ENCODE measurements at places on chromosomes 13 and 19.
A peak's percentile ranks its signal among the peaks of the same experiment; 100 is the strongest.

DNA sequence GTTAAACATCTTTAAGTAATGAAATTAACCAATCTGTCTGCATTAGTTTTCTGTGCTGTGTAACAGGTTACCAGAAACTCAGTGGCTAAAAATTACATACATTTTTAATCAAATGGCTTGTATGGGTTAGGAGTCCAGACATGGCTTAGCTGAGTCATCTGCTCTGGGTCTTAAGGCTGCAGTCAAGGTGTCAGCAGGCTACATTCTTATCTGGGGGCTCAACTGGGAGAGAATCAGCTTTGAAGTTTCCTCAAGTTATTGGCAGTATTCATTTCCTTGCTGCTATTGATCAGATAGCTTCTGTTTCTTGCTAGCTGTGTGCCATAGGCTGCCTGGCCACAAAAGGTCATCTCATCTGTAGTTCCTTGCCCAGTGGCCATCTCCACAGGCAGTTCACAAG is 1163.0 kb downstream of the DIAPH3 start:
- no peaks in the 10 kb centered on the region for H3K36me3 ChIP-seq
- H3K4me1 ChIP-seq: no peaks in the 10 kb centered on the region
- no peak overlapping the region for H3K27ac ChIP-seq
- no peak overlapping the region for H3K4me3 ChIP-seq
- no peaks in the 10 kb centered on the region for H3K27me3 ChIP-seq
- DNase-seq: no peak

DNA sequence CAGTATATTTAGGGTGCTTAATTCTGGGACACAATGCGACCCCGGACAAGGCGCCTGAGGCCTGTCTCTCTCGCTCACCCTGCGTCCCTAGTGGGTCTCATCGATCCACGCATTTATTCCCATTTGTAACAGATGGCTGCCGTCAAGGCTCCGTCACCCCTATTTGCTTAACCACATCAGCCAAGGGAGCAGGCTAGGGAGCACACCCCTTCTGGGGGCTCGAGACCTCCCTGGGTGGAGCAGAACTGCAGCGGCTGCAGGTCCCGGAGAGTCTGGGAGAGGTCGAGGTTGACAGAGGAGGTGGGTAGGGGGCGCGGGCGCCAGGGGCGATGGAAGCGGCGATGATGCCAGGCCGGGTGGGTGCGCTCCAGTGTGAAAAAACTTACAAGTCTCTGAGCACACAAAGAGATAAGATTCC is 507 bp downstream of the ALG5 start:
- peaks cover 4% of the 10 kb centered on the region for H3K4me1 ChIP-seq
- H3K27ac ChIP-seq: no peak overlapping the region
- no peak for DNase-seq
- H3K36me3 ChIP-seq: peaks cover 49% of the 10 kb centered on the region

DNA sequence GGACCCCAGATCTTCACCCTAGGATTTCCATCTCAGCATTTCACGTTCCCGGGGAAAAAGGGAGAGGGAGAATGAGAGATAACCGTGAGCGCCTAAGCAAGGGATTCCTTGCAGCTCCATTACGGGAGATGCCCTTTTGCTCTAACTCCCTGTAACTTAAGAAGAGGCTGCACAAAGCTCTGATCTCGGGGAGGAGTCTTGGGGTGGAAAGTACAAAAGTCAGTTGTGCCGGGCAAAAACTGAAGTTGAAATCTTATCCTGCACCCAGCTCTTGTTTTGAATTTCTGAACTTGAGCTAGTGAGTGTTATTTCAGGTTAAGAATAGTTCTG is 256.4 kb upstream of the SOX21 start:
- peak overlapping the region; percentile 98 for H3K27ac ChIP-seq
- H3K27me3 ChIP-seq: no peaks in the 10 kb centered on the region
- no peaks in the 10 kb centered on the region for H3K36me3 ChIP-seq
- DNase-seq: peak; percentile 53

GRCh38 chr13:27044837-27045570 is 126.6 kb downstream of the USP12 start:
- peaks cover under 1% of the 10 kb centered on the region for H3K36me3 ChIP-seq
- H3K4me1 ChIP-seq: peaks cover 4% of the 10 kb centered on the region
- no peak overlapping the region for H3K27ac ChIP-seq
- no peak overlapping the region for H3K4me3 ChIP-seq

DNA sequence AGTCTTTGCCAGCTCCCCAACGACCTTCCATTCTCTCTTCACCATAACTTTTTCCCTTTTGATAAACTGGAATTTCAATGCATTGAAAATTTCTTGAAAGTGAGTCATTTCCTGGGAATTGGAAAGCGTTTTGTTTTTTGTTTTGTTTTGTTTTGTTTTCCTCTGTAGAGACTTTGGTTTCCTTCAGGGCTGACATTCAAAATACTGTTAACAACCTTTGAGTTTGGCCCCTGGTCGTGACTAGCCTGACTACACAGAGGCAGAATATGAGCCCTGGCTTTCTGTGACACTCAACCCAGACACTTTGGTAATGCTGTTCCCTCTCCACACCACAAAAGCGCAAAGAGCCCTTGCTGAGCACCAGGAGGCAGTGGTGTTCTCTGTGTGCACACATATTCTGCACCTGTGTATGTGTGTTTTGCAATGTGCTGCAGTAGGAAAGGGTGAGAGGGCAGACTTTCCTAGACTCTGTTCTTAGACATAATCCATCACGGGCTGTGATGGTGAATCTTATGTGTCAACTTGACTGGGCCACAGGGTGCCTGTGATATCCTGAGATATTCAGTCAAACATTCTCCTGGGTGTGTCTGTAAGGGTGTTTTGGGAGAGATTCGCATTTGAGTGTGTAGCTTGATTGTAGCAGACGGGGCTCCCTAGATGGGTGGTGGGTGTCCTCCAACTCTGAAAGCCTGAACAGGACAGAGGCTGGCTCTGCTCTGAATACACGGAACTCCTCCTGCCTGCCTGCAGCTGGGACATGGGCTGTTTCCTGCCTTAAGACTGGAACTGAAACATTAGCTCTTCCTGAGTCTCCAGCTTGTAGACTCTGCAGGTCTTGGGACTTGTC is 29.5 kb upstream of the ANKRD10 start:
- no peaks in the 10 kb centered on the region for H3K27me3 ChIP-seq
- no peak for DNase-seq
- no peaks in the 10 kb centered on the region for H3K36me3 ChIP-seq
- no peak overlapping the region for H3K4me3 ChIP-seq
- H3K4me1 ChIP-seq: no peaks in the 10 kb centered on the region

- peaks cover 17% of the 10 kb centered on the region for H3K27me3 ChIP-seq
- peaks cover 5% of the 10 kb centered on the region for H3K4me1 ChIP-seq
- H3K27ac ChIP-seq: no peak overlapping the region
- no peak overlapping the region for H3K4me3 ChIP-seq
- no peak for DNase-seq
Measured at GRCh38 chr19:7505288-7505681, 10.6 kb upstream of the ZNF358 start.

DNA sequence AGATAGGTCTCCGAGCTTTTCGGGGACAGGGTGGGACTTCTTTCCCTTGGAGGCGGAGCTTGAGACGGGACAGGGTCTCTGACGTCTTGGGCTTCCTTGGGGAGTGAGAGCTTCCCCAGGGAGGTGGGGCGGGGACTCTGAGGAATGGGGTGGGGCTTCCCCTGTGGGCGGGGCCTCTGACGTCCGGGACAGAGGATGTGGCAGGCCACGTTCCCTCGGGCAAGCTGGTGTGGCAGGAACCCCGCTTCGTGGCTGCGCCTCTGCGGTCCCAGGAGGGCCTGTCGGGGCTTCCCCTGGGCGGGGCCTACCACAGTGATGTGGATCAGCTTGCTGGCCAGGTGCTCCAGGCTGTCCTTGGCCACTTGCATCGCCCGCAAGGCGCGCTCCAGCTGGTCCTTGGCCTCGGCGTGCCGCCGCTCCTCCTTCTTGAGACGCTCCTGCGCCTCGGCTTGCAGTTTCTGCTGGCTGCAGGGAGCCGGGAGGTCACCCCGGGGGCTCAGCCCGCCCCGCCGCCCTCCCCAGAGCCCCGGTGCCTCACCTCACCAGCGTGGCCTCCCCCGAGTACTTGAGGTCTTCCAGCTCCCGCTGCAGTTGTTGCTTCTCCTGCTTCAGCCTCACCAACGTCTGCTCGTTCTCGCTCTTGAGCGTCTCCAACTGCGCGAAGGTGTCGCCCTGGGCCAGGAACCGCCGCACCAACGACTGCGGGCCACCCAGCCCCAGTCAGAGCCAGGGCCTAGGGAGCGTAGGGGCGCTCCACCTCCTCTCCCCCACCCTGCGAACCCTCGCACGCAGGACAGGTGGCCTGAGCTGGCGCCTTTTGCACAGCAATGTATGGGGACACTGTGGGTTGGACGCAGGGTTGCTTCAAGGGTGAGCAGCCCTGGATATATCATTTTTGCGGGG is 3.3 kb upstream of the RGL3 start:
- no peaks in the 10 kb centered on the region for H3K36me3 ChIP-seq
- H3K27me3 ChIP-seq: peaks cover 68% of the 10 kb centered on the region
- peaks cover 13% of the 10 kb centered on the region for H3K4me1 ChIP-seq
- no peak overlapping the region for H3K27ac ChIP-seq
- no peak overlapping the region for H3K4me3 ChIP-seq

DNA sequence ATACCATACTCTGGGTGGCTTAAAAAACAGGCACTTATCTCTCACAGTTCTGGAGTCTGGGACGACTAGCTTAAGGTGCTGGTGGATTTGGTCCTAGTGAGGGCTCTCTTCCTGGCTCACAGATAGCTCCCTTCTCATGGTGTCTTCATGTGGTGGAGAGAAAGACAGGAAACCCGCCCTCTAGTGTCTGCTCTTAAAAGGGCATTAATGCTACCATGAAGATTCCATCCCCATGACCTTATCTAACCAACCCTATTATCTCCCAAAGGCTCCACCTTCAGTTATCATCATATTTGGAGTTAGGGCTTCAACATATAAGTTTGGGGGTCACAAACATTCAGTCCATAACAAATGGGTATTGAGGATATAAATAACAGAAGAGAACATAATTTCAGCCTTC is 139.4 kb downstream of the HS6ST3 start:
- H3K4me1 ChIP-seq: no peaks in the 10 kb centered on the region
- no peaks in the 10 kb centered on the region for H3K27me3 ChIP-seq
- H3K36me3 ChIP-seq: no peaks in the 10 kb centered on the region

DNA sequence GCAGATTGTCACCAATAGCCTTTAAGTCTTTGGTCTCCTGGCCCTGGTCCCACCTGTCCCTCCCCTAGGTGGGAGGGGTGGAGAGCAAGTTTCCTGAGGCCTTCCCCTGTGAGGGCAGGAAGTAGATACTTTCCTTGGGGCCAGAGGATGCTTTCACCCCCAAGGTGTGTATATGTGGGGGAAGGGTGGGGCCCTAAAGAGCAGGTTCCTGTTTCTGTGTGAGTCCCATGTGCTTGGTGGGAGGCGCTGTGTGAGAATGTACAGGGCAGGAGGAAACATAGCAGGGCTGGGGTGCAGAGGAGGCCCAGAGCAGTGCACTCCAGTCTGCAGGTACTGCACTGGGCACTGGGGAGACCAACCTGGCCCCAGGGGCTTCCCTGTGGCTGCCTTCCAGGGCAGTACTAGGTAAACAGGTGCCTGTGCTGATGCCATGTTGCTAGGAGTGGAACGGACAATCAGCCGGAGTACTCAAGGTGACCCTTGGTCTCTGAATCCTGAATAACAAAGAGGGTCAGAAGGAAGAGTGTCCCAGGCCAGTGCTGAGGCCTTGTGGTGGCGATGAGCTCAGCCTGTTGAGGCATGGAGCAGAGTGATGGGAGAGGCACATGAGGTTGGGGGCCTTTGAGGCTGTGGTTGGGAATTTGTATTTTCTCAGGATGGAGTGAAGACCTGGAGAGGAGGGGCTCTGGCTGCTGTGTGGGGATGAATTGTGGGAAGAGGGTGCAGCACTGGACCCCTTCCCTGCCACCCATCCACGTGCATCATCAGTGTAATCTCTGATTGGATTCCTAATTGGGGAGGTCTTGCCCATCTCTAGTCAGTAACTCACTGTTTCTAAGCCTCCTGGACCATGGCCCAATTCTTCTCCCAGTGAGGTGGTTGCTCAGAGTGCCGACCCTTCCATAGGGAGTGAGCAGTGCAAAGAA is 5.1 kb downstream of the EGLN2 start:
- H3K27ac ChIP-seq: no peak overlapping the region
- H3K27me3 ChIP-seq: no peaks in the 10 kb centered on the region
- peaks cover 46% of the 10 kb centered on the region for H3K4me1 ChIP-seq
- H3K36me3 ChIP-seq: peaks cover 44% of the 10 kb centered on the region
- DNase-seq: no peak

DNA sequence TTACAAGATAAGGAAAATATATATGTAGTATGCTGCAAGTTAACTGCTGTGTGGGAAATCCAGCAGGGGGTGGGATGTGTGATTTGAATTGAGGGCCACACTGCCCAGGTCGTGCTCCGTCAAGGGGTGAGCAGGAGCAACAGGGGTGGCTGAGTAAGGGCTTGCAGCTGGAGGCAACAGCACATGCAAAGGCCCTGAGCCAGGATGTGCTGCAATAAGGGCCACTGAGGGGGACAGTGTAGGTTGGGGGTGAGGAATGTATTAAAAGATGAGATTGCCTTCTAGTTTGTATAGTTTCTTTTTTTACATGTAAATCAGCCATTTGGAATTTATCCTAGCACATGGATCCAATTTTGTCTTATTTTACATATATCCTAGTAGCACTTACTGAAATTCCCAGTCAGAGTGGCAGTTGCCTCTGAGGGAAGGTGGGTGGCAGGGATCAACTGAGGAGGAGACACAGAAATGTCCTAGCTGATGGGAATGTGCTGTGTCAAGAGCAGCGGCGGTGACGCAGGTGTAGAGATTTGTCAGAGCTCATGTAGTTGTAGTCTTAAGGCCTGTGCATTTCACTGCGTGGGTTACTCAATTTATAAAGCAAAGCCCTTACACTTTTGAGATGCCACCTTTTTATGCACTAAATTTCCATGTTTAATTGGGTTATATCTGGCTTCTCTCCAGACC is 5.4 kb upstream of the RBM42 start:
- no peak overlapping the region for H3K27ac ChIP-seq
- no peak for DNase-seq
- no peaks in the 10 kb centered on the region for H3K27me3 ChIP-seq
- peaks cover 1% of the 10 kb centered on the region for H3K4me1 ChIP-seq

GRCh38 chr19:16247353-16248182 is 49.9 kb downstream of the AP1M1 start:
- no peaks in the 10 kb centered on the region for H3K4me1 ChIP-seq
- H3K4me3 ChIP-seq: no peak overlapping the region
- no peaks in the 10 kb centered on the region for H3K36me3 ChIP-seq
- peak; percentile 82 for DNase-seq

DNA sequence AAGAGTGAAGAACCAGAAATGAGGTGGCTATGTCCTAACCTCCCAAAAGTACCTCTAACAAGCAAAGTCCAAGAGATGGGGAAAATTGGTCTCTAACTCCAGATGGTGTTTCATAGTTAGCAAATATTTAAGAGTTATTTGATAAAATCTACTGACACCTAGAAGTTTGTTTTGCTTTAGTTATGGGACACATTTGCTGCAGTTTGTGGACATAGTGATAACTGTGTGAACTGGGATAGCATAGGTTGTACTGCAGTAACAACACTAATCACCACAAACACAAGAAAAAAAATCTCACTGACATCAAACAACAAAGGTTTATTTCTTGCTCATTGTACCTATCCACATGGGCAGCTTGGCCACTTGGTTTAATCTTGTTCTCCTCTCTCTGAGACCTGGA is 965.0 kb upstream of the SPRY2 start:
- no peak overlapping the region for H3K4me3 ChIP-seq
- no peak overlapping the region for H3K27ac ChIP-seq
- H3K36me3 ChIP-seq: no peaks in the 10 kb centered on the region
- no peaks in the 10 kb centered on the region for H3K4me1 ChIP-seq
- H3K27me3 ChIP-seq: no peaks in the 10 kb centered on the region
